Coronary artery (tissue), 2 donors: ENCODE measurements at places on chromosomes 1 and 21.

DNA sequence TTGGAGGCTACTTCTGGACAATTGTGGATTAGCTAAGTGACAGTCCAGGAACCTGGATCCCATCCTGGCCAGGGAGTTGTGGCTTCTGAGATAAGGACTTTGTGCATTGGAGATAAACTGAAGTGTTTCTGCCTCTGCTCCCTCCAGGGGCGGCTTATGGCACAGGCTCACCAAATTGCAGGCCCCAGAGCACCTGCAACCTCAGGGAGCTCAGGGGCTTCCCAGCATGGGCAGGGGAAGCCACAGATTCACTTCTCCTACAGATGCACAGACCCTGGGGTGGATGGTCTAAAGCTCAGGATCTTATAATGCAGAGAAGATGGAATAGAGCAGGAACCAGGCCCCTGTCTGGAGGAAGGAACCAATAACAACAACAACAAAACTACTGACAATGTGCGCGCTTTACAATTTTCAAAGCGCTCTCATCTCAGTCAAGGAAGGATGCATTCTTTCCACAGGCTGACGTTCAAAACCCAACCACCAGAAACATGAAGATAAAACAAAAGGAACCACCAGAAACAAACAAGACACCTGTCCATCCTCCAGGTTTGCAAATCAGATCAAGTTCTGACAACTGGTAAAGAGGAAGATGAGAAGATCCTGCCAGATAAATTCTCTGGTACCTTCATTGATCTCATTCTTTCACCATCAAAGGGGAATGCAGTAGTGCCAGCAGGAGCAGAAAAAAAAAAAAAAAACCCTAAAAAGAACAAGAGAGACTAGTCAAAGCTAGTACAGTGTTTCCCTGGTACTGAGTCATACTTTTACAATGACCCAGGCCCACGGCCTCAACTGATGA is 121.0 kb upstream of the IRF2BP2 start:
- DNase-seq = no peak

GRCh38 chr1:168477792-168478191 is 66.0 kb downstream of the XCL2 start:
- no peak for DNase-seq

DNA sequence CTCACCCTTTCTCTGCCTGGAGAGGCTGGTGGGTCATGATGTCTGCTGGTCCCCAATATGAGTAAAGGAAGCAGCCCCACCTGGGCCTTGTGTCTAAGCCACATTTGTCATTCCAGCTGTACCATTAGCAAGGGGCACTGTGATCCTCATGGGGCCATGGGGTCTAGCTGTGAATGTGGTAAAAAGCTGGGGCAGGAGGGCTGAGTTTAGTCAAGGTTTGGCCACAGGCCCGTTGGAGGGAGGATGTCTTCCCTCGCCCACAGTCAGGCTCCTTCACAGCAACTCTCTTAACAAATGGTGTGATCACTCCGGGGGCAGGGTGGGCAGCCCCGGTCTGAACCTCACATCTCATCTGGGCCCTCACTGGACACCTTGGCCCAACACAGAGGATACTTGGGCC is 115.4 kb downstream of the DMRTB1 start:
- DNase-seq = no peak

GRCh38 chr1:110258734-110259133 is 48.6 kb downstream of the KCNC4 start:
- DNase-seq = no peak

GRCh38 chr1:153533689-153534201 is 2.0 kb downstream of the S100A6 start:
- DNase-seq = peak; percentile 88

- no peak for DNase-seq
These were observed 56.2 kb upstream of the WDR26 start for GRCh38 chr1:224490549-224491537.

- DNase-seq = no peak
These were observed 114.1 kb downstream of the CSMD2 start for GRCh38 chr1:34050709-34051485.

- DNase-seq = no peak
These were observed 800 bp downstream of the DR1 start for GRCh38 chr1:93346421-93346993.

GRCh38 chr1:76426606-76427005 is 352.1 kb downstream of the ST6GALNAC3 start:
- DNase-seq = no peak

GRCh38 chr21:34603002-34603709 is 11.8 kb downstream of the RCAN1 start:
- peak; percentile 84 for DNase-seq

DNA sequence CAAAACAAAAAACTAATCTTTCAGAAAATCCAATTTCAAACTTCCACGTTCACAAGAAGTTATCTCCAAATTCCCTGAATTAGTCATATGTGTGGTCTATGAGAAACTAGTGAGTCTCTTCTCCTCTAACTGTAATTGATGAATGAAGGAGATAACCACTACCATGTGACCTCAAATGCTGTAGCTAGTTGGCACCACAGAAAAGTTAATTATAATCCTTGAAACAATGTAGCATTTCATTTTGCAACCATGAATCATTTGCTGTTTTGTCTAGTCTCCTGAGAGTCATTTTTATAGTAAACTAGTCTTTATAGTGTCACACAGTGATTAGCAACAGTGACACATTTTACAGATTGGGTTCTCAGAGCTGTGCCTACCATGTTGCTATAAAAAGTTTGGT is 287.5 kb downstream of the LRRIQ3 start:
- DNase-seq = no peak

- no peak for DNase-seq
These were observed 10.0 kb downstream of the AHDC1 start for GRCh38 chr1:27593678-27594563.

- DNase-seq = no peak
These were observed 23.7 kb downstream of the RNU5D-1 start for GRCh38 chr1:44707112-44707881.

GRCh38 chr1:155978973-155979429 is 654 bp upstream of the ARHGEF2 start:
- no peak for DNase-seq

- no peak for DNase-seq
These were observed 51.9 kb upstream of the ZNF326 start for GRCh38 chr1:89942825-89943658.

DNA sequence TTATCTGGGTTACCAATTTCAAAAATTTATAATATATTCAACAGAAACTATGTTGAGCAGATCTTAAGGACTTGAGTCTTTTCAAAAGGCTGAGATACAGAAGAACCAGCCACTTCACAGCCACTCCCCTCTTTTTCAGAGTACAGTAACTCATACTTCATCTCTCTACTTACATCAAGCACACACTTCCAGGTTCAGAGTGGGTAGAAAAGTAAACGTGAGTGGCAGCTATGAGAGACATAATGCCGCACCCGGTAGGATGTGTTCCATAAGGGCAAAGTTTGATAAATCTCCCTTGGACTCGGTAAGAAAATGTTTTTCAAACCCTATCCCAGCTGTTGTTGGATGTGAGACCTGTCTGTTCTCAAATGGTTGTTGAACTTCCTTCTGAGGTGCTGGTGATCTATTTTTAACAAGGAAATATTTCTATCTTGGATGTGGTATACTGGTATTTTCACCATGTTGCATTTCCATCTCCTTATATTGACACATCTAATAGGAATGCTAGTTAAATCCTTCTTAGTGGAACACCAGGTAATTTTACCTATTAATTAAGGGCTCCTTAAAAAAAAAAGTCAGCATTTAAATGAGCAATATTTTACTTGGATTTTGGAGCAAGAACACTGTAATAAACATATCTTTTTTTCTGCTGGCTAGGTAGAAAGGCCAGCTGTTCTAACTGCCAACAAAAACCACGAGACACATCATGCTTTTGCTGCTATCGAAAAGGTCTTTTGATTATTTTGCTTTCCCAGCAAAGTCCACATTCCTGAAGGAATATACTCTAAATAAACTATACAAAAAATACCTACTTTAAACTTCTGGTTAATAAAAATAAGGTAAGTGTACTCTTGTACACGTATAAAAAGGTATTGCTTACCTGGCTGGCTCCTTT is 28.2 kb downstream of the CNN3 start:
- no peak for DNase-seq

DNA sequence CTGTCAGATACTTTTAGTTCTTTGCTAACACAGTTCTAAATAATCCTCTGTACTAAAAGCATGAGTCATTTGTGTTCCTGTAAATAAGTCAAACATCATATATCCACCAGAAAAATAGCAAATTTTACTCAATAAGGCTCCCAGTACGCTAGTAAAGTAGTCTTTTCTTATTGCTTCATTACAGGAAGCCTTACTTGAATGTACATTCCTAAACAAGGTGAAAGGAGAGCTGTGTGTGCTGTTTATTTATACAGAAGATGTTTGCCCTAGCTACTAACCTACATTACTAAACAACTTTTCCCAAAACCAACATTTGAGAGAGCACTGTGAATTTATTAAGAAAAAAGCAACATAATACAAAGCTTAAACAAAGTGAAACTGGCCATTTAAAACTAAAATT is 52.0 kb downstream of the ZNHIT6 start:
- no peak for DNase-seq

DNA sequence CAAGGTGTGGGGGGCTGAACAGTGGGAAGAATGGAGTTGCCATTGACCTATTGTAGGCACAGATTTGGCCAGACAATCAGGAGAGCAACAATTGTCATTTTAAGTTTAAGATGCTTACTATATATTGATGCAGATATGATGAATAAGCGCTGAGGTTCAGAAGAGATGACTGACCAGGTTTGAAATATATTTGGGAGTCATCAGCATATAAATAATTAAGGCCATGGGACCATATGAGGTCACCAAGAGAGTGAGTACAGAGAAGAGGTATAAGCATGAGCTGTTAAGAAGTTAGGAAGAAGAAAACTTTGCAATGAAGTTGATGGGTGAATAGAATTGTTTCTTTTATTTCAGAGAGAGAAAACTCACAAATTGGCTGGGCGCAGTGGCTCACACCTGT is 4.5 kb upstream of the GADD45A start:
- no peak for DNase-seq

GRCh38 chr1:17605582-17606344 is 66.3 kb downstream of the ARHGEF10L start:
- no peak for DNase-seq

GRCh38 chr1:90391126-90391525 is 326.0 kb downstream of the BARHL2 start:
- no peak for DNase-seq

GRCh38 chr1:216310776-216311175 is 112.5 kb downstream of the USH2A start:
- no peak for DNase-seq

- no peak for DNase-seq
These were observed 24.7 kb upstream of the LRRC47 start for GRCh38 chr1:3821004-3821403.

DNA sequence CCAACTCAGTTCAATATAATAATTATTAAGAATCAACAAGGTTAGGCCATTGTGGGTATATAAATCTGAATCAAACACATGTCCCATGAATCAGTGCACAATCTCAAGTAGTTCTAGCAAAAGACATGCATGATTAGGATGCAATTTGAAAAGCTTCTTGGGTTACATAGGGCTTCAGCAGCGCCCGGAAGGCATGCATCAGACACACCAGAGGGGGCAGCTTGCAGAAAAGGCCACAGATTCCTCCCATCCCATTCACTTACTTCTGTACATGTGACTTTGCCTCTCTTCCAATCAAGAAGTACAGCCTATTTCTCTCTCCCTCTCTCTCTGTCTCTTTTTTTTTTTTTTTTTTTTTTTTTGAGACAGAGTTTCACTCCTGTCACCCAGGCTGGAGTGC is 91.8 kb downstream of the KCNN3 start:
- no peak for DNase-seq

DNA sequence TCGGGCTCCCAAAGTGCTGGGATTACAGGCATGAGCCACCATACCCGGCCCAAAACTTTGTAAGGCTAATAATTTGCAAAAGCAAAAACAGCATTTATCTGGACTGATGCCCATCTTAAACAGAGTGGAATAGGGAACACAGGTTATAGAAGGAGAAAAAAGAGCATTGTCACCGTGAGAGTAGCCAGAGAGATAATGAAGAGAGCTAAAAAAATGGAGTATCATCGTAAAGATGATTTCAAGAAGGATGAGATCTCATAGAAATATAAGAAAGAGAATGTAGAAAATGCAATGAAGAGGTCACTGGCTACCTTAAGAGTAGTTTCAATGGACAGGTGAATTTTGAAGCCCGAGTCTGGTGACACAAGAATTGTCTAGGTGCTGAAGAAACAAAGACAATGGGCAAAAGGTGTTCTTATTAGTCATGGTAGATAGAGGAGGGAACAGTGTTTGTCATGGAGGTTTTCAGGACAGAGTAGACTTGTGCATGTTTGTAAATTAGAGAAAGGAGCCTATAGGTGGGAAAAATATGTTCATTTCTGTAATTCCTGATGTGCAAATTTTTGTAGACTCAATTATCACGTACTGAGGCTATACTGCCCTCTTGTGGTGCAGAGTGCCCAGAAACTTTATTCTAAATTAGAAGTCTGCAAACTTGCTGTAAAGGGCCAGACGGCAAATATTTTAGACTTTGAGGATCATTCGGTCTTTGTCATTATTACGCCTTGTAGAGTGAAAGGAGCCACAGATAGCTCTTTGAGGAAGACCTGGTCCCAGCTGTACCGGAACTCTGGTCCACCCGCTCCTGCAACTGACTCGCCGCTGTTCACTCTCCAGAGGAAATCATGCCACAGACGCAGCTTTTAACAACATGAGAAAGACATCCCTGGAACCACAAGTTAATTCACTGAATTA is 8.1 kb upstream of the TMEM183A start:
- no peak for DNase-seq

DNA sequence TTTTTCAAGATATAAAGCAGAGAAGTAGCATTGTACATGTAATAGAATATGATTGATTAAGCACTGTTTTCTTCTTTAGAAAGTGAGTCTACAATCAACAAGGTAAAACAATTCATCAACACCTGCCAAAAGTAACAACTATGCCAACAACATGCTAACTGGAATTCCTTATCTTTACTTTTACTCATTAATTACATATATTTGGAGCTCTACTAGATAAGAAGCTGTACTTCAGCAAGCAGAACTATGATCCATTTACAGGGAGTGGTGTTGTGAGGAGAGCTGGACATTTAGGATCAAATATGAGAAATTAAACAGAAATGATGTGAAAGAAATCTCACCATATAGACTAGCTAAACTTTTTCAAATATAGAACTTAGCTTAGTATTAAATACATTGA is 51.0 kb downstream of the RGS2 start:
- DNase-seq = no peak

DNA sequence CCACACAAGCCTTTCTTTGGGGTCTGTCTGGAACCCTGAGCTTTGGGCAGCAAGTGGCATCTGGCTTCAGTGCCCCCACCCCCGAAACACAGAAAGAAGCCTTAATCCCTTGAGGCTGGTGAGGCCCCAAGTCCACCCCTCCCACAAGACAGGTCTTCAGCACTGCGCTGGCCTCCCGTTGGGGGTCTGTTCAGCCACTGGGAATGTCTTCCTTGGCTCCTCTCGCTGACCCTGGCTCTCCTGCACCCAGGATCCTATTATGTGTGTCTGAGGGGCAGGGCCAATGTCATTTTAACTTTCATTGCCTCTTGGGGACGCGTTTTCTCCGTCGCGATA is 26.9 kb downstream of the ATP8B2 start:
- DNase-seq = no peak
